ENCODE measurements at places on chromosomes 12 and 14.

DNA sequence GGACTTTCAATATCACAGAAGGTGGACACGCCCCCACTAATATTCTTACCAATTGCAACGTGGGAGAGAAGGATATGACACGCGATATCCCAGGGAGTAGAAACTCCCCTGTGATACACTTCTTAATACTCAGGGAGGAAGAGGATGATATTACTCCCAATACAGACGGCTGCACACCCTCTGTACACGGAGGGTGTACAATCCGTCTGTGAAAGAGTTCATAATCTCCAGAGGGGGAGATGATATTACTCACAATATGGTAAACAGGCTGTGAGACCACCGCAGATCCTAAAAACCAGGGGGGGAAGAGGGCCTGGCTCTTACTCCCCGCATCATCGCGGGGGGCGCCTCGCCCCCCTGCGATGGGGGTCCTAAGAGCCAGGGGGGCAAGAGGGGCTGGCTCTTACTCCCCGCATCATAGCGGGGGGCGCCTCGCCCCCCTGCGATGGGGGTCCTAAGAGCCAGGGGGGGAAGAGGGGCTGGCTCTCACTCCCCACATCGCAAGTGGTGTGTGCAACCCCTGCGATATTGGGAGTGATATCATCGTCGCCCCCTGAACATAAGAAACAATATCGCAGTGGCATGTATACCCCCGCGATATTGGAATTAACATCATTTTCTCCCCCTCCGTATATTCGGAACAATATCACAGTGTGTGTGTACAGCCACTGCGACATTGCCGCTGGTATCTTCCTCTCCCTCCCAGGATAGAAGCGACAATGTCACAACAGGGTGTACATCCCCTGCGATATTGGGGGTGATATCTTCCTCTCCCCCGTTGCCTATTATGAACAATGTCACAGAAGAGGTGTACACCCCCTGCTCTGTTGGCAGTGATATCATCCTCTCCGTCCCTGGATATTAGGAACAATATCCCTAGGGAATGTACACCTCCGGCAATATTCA, 8.9 kb upstream of the CLEC6A start:
- no peak for DNase-seq

DNA sequence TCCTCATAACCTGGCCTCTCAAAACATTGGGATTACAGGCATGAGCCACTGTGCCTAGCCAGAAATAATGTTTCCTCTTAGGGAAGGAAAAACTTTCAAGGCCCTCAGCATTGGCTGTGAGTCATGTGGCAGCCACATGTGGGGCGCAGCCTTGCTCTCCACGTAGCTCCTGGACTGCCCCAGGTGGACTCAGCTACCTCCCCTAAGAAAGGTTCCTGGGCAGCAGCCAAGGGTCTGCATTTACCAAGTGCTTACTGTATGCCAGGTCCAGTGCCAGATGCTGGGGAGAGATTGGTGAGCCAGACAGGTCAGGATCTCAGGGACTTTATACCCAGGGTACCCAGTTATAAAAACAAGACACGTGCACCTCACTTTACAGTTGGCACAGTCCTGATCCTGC, 3.7 kb upstream of the TRPV4 start:
- DNase-seq = no peak

- DNase-seq = no peak
Observed at GRCh38 chr12:11704089-11704488, 54.6 kb downstream of the ETV6 start.

DNA sequence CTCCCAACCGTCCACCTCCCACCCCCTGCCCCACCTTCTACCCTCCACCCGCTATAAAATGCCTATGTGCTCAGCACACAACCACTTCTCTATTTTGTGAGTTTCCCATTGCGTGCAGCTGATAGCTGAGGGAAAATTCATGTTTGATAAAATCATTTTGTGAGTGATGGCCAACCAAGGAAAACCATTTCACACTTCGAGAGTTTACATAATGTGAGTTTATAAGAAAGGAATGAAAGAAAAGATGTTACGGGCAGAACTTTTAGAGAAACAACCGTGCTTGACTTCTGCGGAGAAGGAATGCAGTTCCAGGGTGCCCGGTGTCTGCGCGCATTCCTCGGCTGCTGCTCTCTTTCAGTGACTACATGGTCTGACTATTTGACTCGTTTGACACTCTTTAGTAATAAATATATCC, 140.9 kb downstream of the EFCAB11 start:
- DNase-seq = no peak

DNA sequence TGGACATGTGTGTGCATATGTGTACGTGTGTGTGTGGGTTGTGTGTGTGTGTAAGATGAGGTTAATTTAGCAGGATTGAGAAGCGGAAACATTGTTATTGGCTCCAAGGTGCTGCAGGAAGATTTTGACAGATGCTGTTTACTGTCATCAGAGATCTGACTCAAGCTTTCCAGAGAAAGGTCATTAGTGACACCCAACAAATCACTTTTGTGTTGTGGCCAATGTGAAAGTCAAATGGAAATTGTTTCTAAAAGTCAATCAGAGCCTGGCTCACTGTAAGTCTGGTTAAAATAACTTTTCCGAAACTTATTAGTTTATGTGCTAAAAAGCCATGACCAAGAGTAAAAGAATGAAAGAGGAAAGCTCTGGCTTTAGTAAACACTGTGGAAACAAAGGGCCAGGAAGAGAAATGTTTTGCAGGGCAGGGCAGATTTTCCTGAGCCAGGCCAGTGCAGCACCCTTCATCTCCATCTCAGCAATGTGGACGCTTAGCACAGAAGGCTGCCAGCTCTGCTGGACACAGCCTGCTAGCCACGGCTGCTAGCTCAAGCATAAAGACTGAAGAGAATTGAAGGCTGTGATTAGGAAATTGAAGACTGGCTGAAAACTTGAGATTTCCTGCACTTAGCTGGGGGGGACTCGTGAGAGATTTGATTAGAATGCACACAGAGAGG, 235.8 kb downstream of the NEDD1 start:
- DNase-seq = no peak

DNA sequence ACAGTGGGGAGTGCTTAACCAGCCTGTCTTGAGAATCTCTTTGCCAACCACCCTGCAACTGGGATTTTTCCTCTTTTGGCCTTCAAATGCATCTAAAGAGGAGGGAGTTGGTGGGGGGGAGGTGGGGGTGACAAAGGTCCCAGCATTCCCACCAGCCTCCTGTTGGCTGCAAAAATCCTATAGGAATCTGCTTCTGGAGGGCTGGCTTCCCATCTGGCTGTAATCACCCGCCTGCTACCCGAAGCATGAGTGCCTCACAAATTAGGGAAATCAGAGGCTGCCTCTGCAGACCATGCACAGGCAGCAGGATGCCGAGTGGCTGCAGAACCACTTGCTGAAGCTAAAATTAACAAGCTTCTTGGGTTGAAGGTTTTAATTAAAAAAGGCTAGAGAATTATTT, 73.9 kb upstream of the WSCD2 start:
- no peak for DNase-seq

DNA sequence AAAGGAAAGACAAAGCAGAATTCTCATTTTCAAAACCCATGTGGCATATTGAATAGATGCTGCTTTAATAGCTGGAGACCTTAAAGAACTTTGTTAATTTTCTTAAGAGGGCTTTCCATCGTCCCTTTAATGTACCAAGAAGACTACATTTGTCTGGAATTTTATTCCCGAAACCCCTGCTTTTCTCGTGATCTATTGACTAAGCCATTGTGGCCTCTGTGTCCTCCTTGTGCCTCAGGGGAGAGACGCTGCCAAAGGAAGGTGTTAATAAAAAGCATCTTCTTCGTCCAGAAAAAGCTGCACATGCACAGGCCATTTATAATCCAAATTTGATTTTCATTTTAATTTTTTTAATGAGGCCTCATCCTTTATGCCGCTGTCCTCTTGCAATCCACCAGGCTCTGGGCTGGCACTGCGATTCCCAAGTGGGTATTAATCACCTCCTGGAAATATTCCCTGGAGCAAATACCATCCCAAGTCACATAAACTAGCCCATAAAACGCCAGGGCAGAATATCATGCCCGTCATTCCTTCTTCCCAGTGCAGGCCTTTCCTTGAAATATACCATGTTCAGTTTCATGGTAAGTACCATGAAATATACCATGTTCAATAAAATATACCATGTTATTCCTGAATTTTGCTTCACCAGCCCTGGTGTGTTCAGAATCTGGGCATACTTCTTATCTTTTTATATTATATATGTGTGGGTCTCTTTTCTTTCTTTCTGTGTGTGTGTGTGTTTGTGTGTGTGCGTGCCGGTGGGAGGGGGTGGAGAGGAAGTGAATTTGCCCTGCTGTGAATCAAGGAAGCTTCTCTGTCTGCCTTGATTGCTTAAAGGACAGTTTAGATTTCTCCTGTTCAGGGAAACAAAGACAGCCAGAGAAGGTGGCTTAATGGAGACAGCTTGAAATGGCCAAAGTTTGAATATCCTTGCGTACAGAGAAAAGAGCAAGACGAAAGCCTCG, 147.6 kb downstream of the PHETA1 start:
- no peak for DNase-seq

DNA sequence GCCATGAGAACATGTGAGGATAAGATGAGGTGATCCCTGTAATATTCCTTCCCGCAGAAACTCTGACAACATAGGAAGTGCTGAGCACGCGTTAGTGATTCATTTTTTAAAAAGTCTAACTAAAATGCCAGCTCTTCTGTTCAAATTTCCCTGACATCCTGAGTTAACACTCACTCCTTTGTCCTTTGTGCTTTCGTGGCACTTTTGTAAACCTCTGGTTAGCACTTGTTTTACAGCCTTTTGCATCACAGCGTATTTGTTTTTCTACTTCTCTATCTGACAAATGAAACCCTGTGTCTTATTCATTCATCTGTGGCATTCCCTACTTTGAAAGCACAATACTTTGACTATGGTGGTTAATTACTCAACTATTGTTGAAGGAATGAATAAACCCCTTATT, 313.6 kb downstream of the NUAK1 start:
- no peak for DNase-seq

DNA sequence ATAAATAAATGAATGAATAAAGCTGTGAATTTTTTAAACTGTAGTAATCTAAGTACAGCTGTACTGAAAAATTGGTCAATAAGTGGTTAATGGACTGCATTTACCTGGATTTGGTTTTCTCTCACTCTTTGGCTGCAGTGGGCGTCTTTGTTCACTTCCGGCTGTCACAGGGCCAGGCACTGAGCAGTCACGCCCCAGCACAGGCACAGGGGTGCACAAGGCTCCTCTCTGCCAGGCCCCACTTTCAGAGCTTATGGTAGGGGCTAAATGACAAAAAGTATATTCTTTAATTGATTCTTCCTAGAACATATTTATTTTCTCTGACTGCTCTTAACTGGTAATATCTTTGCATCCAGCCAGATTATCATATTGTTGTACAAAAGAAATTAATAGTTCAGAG, 70.6 kb upstream of the DYNC1H1 start:
- DNase-seq = no peak

DNA sequence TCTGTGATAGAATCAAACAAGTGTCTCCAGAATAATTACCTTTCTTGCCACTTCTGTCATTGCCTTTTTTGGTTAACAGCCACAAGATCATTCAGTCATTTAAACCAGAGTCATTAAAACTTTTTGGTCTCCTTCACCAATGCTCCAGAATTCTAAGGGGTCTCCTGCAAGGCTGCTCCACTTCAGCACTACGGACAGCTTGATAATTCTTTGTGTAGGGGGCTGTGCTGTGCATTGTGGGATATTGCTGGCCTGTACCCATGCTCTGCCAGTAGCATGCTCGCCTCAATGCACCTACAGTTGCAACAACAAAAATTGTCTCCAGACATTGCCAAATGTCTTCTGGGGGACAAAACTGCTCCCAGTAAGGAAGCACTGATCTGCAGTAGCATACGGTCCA, 7.3 kb downstream of the ADAMTS20 start:
- DNase-seq = no peak

DNA sequence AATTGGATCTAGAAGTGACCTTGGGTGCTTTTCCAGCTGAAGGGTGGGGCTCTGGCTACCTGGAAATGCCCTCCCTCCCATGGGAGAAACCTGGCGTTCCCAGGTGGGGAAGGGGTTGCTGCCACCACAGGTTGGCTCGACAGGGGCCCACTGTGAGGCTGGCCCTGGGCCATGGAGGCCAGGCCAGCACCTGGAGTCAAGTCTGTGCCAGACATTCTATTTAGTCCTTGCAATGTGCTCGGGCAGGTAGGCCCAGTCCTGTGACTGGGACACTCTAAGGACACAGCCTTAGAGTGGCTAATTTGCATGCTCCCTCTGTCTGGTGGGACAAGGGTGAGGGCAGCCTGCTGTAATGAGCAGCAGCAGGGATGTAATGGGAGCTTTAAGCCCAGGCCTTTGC, 11.9 kb downstream of the VRTN start:
- DNase-seq = no peak

- DNase-seq = no peak
Observed at GRCh38 chr12:69661386-69661785, 37.7 kb downstream of the BEST3 start.

DNA sequence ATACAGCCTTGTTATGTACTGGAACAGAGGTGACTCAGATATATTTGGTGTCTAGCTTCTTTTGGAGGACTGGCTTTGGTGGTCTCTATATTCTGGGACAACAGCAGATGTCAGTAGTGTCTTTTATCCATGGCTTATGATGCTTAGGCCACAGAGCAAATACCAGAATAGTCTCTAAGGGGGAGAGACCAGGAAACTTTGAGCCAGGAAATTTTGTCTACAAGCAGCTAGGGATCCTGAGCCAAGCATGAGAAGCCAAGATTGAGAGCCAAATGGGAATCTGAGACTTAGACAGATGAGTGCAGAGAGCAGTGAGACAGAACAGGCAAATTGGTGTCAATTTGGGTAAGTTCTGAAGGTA, 28.4 kb upstream of the PTPRR start:
- DNase-seq = no peak

DNA sequence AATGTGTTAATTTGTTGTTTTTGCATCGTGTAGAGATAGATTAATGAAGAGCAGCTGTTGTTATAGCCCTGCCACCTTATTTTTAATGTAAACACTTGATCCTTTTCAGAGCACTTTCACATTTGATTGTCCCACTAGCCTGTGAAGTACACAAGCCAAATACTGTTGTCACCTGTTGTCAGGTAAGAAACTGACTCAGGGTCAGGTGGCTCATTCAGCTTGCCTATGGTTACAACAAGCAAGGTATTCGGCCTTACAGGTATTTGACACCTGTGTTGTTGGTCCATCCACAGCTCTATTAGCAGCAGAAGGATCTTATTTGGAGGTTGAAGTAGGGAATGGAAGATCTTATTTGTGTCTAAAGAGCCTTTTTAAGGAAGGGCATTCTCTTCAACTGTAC, 108.9 kb downstream of the GPR135 start:
- no peak for DNase-seq

GRCh38 chr12:122946690-122947341, 19.4 kb downstream of the ABCB9 start:
- peak; percentile 47 for DNase-seq

GRCh38 chr14:61636779-61637178, 58.5 kb upstream of the HIF1A start:
- DNase-seq = no peak

GRCh38 chr12:3065300-3065699, 11.9 kb upstream of the TSPAN9 start:
- DNase-seq = no peak

GRCh38 chr12:75981247-75982168, 50.1 kb downstream of the PHLDA1 start:
- no peak for DNase-seq

Data from activated T-cell treated with anti-CD3 and anti-CD28 coated beads for 1 hour (primary cell).